HS-5 (cell line): ENCODE measurements at places on chromosomes 3 and 15.

- no peak for DNase-seq
These were observed 152.3 kb upstream of the LRRN1 start for GRCh38 chr3:3646934-3647333.

DNA sequence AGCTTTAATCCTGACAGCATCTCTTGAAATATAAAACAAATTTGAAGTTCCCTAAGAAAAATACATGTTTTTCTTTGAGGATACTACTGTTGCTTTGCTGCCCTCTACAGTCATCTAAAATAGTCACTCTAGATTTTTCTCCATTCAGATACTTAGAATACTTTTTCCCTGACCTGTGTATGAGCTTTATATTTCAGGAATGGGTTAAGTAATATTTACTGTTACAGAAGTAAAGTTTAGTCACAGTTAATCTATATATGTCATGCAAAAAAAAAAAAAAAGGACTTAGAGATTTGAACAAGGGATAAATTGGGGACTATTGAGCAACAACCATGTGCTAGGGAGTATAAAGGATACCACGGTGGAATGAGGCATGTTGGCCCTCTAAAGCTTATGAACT is 8.8 kb downstream of the NECTIN3 start:
- DNase-seq, result peak; percentile 72

- DNase-seq, result no peak
These were observed 5.7 kb upstream of the HLTF start for GRCh38 chr3:149091983-149092382.

DNA sequence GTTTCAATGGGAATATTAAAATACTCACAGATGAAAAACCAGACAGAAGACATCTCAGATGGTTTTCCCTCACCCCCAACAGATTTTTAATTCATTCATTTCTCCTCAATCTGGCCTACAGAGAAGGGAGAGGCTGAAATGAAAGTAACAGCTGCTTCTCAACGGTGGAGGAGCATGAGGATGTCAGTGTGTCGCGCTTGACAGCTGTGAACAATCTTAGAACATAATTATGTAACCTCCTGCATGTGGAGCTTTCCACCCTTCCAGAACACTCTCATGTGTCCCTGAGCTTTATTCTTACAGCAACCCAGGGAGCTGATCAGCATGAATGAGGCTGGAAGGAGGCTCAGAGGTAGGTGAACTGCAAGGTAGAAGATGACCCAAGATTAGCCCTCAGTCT is 52.7 kb downstream of the MB21D2 start:
- DNase-seq, result no peak

DNA sequence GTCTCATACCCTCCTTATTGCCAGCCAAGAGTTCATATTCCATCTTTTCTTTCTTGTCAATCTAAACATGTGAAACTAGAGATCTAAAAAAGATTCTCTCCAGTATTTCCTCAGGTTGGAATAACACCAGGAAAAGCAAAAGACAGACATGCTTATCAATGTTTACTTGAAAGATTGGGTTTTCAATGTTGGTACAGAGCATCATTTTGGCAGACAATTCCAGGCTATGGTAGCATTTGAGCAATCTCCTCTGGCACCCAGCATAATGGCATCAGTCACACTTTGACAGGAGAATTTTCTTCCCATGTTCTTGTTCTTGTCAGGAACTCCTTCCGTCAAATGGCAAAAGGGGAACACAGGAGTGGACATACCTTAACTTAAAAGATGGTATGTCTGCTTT is 61.0 kb upstream of the RARB start:
- DNase-seq, result no peak

DNA sequence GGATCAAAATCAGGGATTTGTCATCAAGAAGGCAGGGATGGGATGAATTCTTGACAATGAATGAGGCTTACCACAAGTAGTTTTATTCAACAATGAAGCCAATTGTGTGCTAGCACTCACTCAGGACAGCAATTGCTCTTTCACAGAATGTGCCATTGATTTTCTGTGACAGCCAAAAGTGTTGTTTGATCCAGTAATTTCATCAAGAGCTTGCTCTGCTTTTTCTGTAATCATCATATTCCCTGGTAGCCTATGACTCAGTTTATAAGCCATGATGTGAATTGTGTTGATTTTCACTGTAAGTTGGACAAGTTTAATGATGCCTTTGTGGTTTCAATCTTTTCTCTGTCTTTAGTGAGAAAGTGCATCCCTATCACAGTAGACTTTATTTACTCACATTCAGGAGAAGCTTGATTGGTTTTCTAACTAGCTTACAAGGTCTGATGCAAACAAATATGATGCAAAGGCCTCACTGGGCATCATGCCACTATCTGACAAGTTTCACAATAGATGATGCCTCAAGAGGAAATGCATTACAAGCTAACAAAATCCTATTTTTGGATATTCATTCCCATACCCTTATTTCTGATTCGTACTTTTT is 13.6 kb upstream of the CSRNP1 start:
- peak; percentile 92 for DNase-seq
